ENCODE measurements at places on chromosomes 5 and 9.

DNA sequence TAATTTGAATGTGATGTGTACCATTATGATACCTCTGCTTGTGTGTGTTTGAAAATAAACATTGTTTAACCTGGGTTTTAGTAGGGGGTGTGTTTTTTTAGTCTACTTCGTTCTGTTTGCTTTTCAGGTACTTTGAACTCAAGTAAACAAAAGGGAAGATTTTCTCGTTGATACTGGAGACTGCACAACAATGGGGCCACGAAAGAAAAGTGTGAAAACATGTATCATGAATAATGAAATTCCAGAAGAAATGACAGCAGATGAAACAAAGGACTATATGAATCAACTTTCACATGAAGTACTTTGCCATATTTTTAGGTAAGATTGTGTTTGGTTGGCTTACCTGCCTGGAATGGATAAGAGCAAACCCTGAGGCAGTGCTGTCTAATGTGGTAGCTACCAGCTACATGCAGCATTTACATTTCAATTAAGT lies 10.8 kb downstream of the FBXO38 start:
- no peak for DNase-seq

- no peak for DNase-seq
Measured at GRCh38 chr5:4275232-4275631, 679.6 kb downstream of the IRX1 start.

DNA sequence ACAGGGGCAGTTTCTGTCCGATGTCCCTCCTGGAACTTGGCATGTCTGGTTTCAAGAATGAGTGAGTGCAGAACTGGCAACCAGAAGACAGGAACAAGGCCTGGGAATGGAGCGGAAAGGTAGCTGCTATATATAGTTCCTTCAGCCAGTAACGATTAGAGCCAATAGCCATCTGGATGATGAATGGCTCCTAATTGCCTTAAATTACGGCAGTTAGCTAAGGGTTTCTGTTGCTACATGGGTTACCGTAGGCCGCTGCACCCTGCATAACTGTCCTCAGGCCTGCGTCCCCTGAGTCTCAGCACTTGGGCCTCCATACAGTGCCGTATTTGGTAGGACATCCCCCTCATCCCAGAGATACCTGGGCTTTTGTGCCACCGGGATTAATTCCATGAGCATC lies 29.4 kb downstream of the WWC1 start:
- DNase-seq = no peak

DNA sequence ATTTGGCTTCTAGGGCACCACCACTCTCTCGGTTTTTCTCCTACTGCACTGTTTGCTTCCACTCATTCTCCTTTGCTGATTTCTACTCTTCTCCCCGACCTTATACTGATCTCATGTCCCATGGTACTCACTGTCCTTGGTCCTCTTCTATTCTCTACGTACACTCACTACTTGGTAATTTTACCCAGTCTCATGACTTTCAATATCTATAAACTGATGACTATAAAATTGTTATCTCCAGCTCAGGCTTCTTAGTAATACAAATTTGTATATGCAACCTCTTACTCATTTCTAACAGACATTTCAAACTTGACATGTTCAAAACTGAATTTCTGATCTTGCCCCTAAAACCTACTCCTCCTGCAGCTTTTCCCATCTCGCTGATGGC lies 4.1 kb downstream of the RAPGEF6 start:
- no peak for DNase-seq

- DNase-seq = no peak
Measured at GRCh38 chr9:89398621-89399020, 80.3 kb downstream of the SECISBP2 start.

GRCh38 chr5:74648835-74649293 lies 8.3 kb upstream of the ENC1 start:
- peak; percentile 32 for DNase-seq

DNA sequence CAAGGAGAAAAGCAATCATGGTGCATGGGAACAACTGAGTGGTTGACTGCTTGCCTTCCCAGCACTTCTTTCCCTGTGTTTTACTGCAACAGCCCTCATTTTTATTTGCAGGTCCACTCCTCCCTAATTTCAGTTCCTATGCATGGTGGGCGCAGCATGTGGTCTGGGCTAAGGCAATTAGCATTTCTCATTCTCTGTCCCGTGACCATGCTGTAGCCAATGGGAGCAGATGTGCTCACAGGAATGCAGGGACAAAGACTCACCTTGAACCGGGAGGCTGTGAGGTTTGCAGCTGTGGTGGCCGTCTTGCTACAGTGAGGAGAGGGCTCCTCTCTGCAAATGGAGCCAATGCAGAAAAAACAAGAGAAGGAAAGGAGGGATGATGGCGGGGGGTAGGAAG lies 315.5 kb downstream of the SLIT3 start:
- no peak for DNase-seq

GRCh38 chr9:122940454-122940748 lies 419 bp upstream of the RABGAP1 start:
- no peak for DNase-seq

GRCh38 chr5:72065751-72066255 lies 41.5 kb upstream of the MAP1B start:
- DNase-seq = no peak

DNA sequence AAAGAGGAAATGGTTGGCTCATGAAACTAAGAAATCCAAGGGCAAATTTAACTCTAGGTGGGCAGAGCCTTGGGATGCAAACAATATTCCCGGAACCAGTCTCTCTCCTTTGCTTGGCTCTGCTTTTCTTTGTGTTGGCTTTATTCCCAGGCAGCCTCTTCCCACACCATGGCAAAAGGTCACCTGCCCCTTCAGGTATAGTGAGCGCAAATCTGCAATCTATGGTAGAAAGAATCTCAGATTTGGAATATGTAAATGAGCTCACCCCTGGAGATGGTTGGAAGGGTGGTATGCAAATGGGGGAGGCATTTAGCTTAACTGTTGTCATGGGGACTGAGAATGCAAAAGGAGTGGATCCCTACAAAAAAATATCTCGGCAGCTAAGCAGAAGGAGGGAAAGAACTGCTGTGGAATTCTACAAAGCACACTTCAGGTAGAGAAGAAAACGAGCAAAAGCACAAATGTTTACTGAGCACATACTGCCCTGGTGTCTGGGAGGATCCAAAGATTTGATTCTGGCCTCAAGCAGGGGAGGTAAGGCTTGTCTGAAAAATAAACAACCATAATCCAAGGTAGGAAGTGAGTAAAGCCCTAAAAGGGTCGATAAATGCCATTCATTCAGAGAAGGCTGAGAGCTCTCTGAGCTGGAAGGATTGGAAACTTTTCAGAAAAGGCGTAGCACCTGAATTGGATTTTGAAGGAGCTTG lies 139.7 kb downstream of the TLE1 start:
- DNase-seq = no peak

DNA sequence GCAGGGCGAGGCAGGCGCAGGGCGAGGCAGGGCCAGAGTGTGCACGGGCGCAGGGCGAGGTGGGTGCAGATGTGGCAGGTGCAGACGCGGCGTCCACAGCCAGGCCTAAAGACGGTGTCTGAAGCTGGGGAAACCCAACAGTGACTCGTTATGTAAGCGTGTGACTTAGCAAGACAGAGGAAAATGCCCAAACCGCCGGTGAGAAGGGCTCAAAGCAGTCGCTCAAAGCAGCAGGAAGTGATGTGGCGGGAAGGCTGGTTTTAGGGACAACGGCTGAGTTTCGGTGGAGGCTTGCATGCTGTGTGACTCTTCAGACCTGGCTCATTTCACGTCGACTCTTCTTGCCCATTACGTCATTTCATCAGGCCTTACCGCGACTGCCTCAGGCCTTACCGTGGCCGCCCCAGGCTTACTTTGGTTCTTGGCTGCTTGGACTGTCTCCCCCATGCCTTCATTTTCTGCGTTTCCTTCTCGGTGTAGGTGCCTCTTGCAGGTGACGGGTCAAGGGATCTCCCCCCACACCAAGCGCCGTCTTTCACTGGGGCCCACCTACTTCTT lies 50.5 kb upstream of the EXOC3 start:
- DNase-seq = no peak

GRCh38 chr9:107782789-107783188 lies 293.2 kb upstream of the KLF4 start:
- no peak for DNase-seq

DNA sequence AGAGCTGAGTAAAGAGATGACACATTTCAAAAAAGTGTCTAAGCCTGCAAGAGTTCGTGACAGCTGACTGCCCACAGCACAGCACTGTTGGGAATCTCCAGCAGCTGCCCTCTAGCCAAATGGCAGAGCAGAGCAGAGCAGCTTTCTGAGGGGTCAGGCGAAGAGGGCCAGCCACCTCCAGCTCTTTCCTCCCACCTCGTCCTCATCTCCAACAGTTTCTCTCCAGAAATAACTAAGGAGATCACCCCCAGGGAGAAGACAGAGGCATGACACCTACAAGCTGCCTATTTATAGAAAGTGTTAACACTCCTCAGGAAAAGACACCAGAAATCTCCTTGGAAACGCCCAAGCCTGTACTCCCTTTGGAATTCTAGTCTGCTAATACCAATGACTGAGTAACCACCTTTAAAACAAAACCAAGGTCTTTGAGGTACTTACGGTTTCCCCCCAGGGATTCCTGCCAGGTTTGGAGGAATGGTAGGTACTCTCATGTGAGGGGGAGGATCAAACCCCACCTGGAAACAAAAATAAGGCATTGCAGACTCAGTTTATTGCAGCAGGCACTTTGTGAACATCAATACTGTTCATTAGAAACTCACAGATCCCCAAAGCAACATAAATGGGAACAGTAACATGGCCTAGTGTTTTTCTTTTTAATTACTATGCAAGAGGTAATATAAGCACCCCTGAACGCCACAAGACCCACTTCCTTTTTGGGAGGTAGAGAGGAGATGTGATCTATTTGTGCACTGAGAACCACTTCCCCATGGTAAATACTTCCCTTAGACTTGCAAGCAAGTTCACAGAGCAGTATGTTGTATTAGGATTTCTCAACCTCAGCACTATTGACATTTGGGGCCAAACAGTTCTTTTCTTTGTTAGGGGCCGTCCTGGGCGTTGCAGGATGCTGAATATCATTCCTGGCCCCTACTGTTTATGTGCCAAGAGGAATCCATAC lies 79.3 kb downstream of the TLE1 start:
- no peak for DNase-seq

DNA sequence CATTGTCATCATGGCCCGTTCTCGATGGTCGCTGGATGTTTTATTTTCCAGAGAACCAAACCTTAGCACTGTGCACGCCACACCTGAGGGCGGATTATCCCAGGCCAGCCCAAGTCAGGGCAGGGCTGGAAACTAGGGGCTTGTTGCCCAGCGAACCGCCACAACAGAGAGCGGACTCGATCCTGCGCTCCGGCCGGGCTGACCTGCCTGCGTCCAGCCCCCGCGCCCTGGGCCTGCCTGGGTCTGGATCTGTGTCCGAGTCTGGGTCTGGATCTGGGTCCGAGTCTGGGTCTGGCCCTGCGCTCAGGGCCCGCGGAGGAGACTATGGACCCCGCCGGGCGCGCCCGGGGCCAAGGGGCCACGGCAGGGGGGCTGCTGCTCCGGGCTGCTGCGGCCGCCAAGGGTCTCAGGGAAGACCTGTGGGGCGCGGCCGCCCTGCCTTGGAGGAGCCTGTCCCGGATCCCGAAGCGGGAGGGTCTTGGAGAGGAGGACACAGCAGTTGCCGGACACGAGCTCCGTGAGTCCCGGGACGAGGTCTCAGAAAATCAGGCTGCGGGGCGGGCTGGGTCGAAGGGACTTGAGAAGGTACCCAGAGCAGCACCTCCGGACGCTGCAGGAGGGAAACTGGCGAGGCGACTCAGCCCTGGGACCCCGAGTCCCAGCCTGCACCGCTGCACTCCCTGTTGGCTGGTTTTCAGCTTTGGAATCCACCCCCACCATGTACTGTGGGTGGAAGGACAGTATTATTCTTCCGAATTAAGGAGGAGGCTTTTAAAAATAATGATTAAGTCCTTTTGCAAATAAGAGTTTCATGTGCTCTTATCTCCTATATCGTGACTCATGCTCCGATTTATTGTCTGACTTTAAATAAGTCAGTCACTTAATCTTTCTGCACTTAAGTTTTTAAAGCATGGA lies at the start of gene ANKDD1B:
Gene ANKDD1B, plus strand, starts transcription at position 143 of the 915 bp plus-strand sequence. Its CDS starts 182 bp downstream, at position 325.
- DNase-seq = peak; percentile 34

- no peak for DNase-seq
Measured at GRCh38 chr9:70924380-70924779, 197.0 kb downstream of the TRPM3 start.

DNA sequence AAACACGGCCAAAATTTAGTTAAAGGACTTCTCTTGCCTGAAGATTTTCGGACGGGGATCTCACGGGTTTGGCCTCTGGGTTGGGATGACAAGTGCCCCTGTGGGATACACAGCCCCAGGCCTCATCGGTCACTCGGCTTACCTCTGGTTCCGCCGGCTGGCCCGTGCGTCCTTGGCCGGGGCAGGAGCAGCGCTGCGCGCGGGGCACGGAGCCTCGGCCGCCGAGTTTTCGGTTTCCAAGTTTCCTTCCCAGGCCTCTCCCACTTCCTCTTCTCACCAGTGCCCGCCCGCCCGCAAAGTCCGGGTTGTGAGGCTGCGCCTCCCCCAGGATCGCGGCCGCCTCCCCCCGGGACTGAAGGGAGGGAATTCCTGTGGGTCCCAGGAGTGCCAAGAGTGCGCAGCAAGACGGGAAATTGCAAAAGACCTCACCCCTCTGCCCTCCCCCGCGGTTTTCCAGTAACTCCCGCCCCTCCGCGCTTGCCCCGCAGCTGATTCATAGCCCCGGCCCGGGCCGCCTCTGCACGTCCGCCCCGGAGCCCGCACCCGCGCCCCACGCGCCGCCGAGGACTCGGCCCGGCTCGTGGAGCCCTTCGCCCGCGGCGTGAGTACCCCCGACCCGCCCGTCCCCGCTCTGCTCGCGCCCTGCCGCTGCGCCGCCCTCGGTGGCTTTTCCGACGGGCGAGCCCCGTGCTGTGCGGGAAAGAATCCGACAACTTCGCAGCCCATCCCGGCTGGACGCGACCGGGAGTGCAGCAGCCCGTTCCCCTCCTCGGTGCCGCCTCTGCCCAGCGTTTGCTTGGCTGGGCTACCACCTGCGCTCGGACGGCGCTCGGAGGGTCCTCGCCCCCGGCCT lies at the start of gene OSMR:
Gene OSMR, plus strand, starts transcription at position 487 of the 853 bp plus-strand sequence. CDS start 23,033 bp downstream, outside the sequence.
- peak; percentile 93 for DNase-seq

GRCh38 chr5:25570067-25570583 lies 925.3 kb upstream of the CDH10 start:
- DNase-seq = no peak

DNA sequence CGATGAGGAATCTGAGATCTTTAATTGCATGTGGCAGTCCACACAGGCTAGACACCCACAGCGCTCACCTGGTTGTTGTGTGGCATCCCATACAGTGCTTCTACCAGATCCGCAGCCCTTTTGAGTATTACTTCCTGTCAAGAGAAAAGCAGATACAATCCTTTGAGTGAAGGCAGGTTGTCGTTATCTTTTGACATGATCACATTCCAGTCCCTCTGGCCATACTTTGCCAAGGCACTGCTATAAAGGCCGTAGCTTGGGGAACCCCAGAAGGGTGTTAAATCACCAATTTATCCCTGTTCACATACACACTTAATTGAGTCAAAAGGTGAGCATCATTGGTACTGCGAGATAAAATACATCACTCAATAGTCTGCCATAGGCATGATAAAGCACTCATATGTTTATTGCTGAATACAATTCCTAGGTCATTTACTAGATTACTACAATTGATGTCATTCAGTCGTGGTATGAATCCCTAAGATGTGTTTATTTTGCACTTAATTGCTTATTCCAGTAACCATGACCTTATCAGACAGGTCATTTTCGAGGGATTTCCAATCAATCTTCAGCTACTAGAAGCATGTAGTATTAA lies 385.6 kb downstream of the EBF1 start:
- no peak for DNase-seq
